WERI-Rb-1 (cell line): ENCODE measurements at places on chromosomes 12 and 14.

DNA sequence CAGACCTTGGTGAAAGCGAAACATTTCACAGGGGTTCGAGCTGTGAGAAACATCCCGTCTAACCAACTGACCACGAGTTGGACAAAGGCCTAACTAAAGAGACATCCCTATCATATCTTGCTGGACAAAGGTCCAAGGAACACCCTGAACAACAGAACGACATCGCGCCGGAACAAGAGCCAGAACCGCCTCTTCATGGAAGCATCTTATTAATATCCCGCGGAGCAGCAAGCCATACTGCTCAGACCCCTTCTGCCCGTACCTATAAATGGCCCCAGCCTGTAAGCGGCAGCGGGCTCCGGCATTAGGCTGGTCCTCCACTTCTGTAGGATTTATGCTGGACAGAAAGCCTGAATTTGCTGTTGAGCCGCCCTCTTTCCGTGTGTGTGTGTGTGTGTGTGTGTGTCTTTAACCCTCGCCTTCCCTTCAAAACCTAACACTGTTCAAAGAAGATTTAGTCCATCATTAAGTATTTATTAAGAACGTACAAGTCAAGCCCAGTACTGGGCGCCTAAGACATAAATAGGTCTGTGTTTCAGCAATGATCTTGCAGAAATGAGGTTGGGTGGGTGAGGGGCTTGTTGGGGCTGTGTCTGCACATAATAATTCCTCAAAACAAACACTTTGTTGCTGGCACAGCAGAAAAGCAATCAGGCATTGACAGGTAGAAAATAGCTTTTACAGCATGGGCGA is 1.9 kb downstream of the SLC6A15 start:
- DNase-seq = peak; percentile 62

DNA sequence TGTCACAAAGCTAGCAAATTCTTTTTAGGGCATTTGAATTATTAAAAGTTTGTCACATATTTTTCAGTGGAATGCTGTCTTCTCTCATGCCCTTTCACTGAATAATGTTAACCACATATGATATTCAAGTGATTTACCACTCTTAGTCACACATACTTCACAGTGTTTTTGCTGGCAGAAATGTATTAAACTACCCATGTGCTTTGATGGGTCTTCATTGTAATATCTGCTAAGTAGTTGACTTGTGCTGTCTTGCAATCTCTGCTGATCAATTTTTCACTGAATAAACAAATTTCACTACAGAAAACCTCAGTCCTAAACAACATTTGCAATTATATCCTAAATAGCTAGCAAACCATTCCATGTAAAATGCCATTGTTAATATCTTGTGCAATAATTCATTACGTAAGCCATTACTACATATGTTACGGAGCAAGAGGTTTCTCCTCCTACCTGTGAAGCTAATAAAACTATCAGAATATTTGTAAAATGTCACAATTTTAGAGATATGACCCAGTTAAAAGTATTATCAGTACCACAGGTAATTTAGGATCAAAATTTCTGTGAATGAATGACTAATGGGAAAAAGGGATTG is 64.6 kb upstream of the LMO3 start:
- no peak for DNase-seq

DNA sequence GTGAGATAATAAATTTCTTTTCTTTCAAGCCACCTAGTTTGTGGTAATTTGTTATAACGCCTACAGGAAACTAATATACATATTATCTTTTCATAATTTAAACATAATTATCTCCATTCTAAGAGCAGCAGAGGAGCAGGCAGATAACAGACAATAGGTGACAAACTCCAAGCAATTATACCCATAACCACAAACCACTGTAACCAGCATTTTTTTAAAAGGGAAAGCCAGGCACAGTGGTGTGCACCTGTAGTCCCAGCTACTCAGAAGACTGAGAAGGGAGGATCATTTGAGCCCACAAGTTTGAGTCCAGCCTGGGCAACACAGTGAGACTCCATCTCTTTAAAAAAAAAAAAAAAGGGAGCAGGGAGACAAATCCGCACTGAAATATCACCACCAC is 54.9 kb downstream of the ATF7 start:
- no peak for DNase-seq

DNA sequence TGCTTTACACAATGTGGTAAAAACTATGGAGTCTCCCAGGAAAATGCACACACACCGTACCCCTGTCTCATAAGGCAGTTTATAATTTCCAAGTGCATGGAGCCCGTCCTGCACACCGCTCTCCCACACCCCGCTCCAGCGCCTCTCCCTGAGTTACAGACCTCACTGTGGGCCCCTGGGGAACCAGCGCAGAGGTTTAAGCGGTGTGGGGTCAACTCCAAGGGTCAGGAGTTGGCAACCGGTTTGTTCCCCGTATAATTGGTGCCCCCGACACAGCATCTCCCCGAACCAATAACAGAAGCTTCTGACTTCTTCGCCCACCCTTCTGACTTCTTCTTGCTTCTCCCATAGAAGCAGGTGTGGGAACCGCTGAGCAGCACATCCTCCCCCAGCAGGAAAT is 58.4 kb upstream of the DDX11 start:
- no peak for DNase-seq

DNA sequence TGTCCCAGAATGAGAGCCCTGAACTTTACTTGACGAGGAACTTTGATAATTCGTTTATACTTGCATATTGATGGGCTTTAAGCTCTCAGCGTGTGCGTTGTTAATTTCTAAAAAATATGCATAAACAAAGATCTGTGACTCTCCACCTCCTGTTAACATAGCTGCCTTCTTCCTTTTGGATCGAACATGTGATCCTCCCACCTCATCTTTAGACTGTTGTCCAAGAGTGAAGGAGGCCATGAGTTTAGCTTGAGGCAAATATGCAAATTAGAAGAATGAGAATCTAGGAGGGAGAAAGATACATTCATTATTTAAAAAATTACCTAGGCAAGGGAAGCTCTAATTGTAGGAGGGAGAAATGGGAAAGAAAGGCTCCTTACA is 617 bp downstream of the TTC8 start:
- no peak for DNase-seq

DNA sequence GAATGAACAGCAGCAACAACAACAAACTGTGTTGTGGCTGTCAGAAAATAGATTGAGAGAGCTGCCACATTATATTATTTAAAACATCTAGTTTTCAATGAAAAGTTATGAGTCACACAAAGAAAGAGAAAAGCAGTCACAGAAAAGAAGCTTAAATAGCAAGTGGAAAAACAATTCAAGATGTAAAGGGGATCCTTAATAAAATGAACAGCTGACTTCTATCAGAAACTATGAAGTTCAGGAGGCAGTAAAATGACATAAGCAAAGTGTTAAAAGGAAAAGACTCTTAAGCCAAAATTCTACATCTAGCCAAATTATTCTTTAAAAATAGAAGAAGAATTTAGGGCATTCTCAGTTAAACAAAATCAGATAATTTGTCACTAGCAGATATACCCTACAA is 5.6 kb downstream of the CLEC14A start:
- no peak for DNase-seq

DNA sequence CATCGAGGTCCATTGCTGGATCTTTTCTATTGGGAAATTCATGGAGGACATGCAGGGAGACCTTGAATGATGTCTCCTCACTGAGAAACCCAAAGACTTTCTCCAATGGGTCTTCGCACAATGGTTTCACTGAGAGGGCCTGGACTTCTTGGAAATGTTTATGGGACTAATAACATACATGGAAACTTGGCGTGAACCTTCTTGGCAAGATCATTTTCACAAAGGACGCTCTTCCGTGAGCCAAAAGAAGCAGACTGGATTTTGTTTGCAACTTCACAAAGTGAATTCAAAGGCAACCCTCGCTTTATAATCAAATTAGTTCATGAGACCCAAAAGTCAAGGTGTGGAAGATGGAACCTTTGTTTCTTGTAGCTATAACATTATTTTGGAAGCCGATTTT is 154.4 kb downstream of the TMEM132C start:
- DNase-seq = no peak

DNA sequence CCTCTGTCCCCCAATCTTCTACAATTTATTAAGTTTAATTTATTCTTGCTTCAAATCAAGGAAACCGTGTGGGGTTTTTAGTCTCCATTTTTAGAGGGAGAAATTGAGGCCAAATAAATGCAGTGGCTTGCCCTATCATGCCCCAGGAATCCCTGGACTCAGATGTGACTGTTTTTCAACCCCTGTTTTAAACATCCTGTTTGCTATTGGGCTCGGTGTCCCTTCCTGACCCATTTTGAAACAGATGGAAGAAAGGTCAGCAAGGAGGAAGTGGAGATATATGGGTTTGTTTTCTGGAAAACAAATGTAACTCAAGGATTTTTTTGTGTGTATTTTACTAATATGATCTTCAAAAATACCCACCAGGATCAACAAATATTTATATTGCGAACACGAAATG is 84.7 kb downstream of the DACT1 start:
- no peak for DNase-seq

GRCh38 chr12:92068459-92068858 is 77.2 kb downstream of the BTG1 start:
- no peak for DNase-seq

GRCh38 chr12:13085968-13086686 is 17.3 kb downstream of the GSG1 start:
- DNase-seq = no peak

DNA sequence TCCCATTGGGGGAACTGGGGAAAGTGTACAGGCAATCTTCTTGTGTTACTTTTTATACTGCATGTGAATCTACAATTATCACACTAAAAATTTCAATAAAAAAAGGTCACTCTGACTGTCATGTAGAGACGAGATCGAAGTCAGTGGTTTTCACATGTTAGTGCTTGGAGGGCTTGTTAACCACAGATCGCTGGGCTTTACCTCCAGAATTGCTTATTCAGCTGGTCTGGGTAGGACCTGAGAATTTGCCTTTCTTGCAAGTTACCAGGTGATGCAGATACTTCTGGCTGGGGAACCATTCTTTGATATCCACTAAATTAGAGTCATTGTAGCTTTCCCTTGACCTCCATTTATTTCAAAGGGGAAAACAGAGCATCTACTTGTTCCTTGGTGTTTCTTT is 62.8 kb upstream of the SLC38A4 start:
- DNase-seq = no peak

- no peak for DNase-seq
Observed at GRCh38 chr14:61544448-61545330, 150.6 kb upstream of the HIF1A start.

DNA sequence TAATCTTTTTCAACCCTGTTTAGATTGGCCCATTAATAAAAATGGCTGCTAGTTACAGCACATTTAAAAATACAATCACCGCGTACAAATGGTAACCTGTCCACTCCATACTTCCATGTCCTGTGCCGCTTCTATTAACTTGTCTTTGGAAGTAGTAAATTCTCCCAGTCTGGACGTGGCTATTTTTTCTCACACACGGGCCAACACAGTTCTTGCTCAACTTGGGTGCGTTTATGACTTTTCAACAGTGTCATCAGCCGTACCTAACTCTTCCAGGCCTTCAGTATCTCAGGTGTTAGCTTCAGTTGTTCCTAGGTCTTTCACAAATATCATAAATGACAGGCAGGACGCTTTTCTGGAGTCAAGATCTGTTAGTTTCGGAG is 475 bp upstream of the PCNX1 start:
- DNase-seq = no peak

- DNase-seq = no peak
Observed at GRCh38 chr14:103443111-103443510, 57.9 kb downstream of the MARK3 start.
